Esophagus (tissue), 2 donors: ENCODE measurements at places on chromosomes 16 and 17. TPM values are rescaled to one million over a fixed set of nuclear protein-coding genes. Genes with fewer than 3 reads are reported as not detected.

Gene PRSS21
- 0.86 TPM for polyA plus RNA-seq

Gene SLC5A10
- 0.36 TPM for polyA plus RNA-seq

Gene MFAP4
- 33.7 TPM for polyA plus RNA-seq

Gene SENP3
- polyA plus RNA-seq: 33.6 TPM

Gene CACNG5
- polyA plus RNA-seq: not detected

Gene DNASE1L2
- 0.41 TPM for polyA plus RNA-seq

Gene HIGD1B
- polyA plus RNA-seq: 2.8 TPM

Gene KCTD2
- 11.5 TPM for polyA plus RNA-seq

Gene LGALS9B
- polyA plus RNA-seq: 7.6 TPM

Gene LDHD
- 12.6 TPM for polyA plus RNA-seq

Gene KRT25
- not detected for polyA plus RNA-seq

Gene SLC12A3
- 0.06 TPM for polyA plus RNA-seq

Gene FN3KRP
- 15.6 TPM for polyA plus RNA-seq

Gene ATXN2L
- 82.1 TPM for polyA plus RNA-seq

Gene NUDT7
- polyA plus RNA-seq: 6.6 TPM

Gene MYH1
- polyA plus RNA-seq: not detected

Gene MYO15B
- 89.5 TPM for polyA plus RNA-seq

Gene ABAT
- polyA plus RNA-seq: 9.5 TPM

Gene SMIM22
- polyA plus RNA-seq: 28.6 TPM

Gene OR1F1
- not detected for polyA plus RNA-seq

Gene C16orf96
- polyA plus RNA-seq: 0.08 TPM

Gene GP1BA
- polyA plus RNA-seq: 0.12 TPM

Gene FAM117A
- 5.9 TPM for polyA plus RNA-seq
